GM23248 (cell line): ENCODE measurements at places on chromosomes 7 and 10.
A peak's percentile ranks its signal among the peaks of the same experiment; 100 is the strongest.

GRCh38 chr7:26005683-26006410 lies 146.2 kb upstream of the NFE2L3 start:
- no peak overlapping the region for H3K27ac ChIP-seq
- H3K4me1 ChIP-seq = no peaks in the 10 kb centered on the region
- no peak for DNase-seq
- no peak overlapping the region for H3K4me3 ChIP-seq
- H3K27me3 ChIP-seq = no peaks in the 10 kb centered on the region

- H3K27me3 ChIP-seq = no peaks in the 10 kb centered on the region
- H3K4me3 ChIP-seq = no peak overlapping the region
- H3K27ac ChIP-seq = no peak overlapping the region
- no peak for DNase-seq
These were observed 252.2 kb upstream of the HABP2 start for GRCh38 chr10:113300617-113301016.

DNA sequence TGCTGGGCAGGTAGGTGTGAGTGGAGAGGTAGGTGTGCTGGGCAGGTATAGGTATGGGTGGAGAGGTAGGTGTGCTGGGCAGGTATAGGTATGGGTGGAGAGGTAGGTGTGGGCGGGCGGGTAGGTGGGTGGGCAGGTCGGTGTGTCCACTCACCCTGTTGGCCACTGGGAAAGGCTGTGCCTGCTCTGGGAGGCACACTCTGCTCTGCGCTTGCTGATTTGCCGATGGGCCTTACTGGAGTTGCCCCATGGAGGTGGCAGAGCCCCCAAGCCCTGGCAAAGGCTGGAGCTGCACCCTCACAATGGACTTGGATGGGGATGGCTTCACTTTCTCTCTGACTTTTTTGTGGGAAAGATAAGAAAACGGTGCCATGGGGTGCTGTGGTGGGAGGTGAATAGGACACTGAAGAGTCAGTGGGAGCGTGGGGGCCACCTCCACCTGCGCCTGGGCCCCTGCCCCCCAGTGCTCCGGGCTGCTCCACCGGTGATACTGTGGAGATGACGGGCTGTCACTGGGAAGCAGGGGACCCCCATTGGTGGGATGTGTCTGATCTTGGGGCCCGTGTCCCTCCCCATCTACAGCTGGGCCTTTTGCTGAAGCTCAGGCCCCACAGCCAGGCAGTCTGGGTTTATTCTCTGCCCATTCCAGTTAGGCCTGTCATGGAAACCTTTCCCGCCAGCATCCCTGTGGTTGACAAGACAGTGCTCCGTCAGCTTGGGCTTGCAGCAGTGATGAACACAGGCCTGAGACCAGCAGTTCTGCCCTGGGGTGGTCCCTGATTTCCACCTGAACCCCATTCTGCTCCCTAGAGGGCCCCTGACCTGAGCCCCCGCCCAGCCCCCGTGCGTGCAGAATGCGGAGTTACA lies 75.0 kb downstream of the NKX6-2 start:
- no peaks in the 10 kb centered on the region for H3K4me1 ChIP-seq
- H3K36me3 ChIP-seq = peaks cover 6% of the 10 kb centered on the region
- no peak overlapping the region for H3K27ac ChIP-seq
- no peak for DNase-seq

DNA sequence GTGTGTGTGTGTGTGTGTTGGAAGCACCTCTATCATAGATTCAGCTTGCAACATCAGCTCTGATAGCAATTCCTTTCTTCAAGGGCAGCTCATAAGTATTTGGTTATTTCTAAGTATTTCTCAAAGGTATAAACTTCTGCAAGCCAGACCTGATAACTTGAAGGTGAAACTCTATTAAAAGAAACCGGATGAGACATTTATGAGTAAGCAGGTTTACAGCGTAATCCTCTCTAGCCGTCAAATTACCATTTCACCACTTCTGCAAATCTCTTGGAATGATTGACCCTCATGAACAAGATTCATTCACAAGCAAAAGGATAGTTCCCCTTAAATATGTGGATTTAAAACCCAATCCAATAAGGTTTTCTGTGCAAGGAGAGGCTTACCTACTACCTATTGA lies 23.1 kb downstream of the PDE1C start:
- no peak overlapping the region for H3K27ac ChIP-seq
- no peaks in the 10 kb centered on the region for H3K27me3 ChIP-seq
- peaks cover 14% of the 10 kb centered on the region; the same call in 1 of the 2 replicates for H3K4me1 ChIP-seq

DNA sequence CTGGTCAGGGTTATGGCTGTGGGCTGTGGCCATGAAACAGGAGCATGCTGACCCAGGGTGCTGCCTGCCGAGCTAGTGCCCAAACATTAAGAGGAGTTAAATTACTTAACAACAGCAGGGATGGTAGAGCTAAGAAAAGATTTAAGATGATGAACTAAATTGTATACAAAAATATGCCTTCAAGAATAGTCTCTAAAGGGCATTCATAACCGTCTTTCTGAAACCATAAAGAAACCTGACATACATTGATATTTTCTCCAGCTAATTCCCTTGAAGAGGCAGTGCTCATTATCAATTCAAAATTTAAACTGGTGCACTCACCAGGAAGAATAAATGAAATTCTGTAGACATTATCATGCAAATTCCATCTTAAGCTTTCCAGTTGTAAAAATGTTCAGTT lies 265.8 kb upstream of the TAC1 start:
- H3K27me3 ChIP-seq = no peaks in the 10 kb centered on the region
- H3K4me3 ChIP-seq = no peak overlapping the region
- no peak overlapping the region for H3K27ac ChIP-seq
- no peaks in the 10 kb centered on the region for H3K4me1 ChIP-seq
- no peak for DNase-seq

DNA sequence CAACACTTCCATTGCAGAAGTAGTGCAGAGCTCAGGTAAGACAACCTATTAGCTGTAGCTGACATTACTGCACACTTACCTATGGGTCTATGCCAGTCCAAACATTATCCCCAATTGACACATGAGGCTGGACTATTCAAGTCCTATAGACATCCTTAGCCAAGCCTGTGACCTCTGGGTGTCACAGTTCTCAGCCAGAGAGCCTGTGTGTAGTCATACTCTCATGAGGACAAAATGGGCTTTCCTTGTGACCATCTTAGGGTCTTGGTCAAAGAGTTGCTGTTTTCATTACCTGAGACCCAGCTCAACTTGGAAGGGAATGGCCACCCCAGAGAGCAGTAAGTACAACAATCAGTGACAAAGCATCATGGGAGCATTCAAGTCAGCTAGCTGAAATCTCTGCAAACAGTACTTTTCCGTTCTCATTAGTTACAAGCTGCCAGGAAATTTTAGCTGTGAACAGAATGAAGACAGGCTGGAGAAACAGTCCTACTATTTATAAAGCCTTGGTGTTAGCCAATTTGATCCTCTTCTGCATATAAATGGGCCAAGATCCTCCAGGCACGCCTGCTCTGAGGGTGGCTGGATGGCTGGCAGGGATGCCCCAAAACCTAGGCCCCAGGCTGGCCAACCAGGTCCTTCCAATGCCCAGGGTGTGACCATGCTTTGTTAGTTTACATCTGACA lies 44.3 kb downstream of the NUDCD3 start:
- no peak overlapping the region for H3K27ac ChIP-seq
- DNase-seq = no peak
- no peaks in the 10 kb centered on the region for H3K36me3 ChIP-seq
- H3K4me3 ChIP-seq = no peak overlapping the region

GRCh38 chr7:73316521-73316920 lies 7.9 kb upstream of the NSUN5 start:
- H3K36me3 ChIP-seq = no peaks in the 10 kb centered on the region
- no peaks in the 10 kb centered on the region for H3K4me1 ChIP-seq
- H3K27ac ChIP-seq = no peak overlapping the region
- DNase-seq = no peak

GRCh38 chr7:97317575-97317974 lies 200.1 kb downstream of the SDHAF3 start:
- H3K27ac ChIP-seq = no peak overlapping the region
- no peaks in the 10 kb centered on the region for H3K36me3 ChIP-seq
- no peaks in the 10 kb centered on the region for H3K27me3 ChIP-seq
- no peaks in the 10 kb centered on the region for H3K4me1 ChIP-seq
- no peak for DNase-seq
- no peak overlapping the region for H3K4me3 ChIP-seq

- H3K27ac ChIP-seq = no peak overlapping the region
- no peak for DNase-seq
- H3K36me3 ChIP-seq = no peaks in the 10 kb centered on the region; the same call in 1 of the 2 replicates
- no peak overlapping the region for H3K4me3 ChIP-seq
These were observed 89.9 kb downstream of the DNAJB6 start for GRCh38 chr7:157426463-157427301.

- no peaks in the 10 kb centered on the region for H3K27me3 ChIP-seq
- peak; percentile 24 for DNase-seq
These were observed 8.0 kb downstream of the SAR1A start for GRCh38 chr10:70162151-70162891.

GRCh38 chr10:97182288-97182990 lies 3.3 kb downstream of the SLIT1 start:
- no peaks in the 10 kb centered on the region for H3K4me1 ChIP-seq
- peaks cover 69% of the 10 kb centered on the region for H3K27me3 ChIP-seq
- no peak overlapping the region for H3K27ac ChIP-seq
- no peak overlapping the region for H3K4me3 ChIP-seq
- no peak for DNase-seq

DNA sequence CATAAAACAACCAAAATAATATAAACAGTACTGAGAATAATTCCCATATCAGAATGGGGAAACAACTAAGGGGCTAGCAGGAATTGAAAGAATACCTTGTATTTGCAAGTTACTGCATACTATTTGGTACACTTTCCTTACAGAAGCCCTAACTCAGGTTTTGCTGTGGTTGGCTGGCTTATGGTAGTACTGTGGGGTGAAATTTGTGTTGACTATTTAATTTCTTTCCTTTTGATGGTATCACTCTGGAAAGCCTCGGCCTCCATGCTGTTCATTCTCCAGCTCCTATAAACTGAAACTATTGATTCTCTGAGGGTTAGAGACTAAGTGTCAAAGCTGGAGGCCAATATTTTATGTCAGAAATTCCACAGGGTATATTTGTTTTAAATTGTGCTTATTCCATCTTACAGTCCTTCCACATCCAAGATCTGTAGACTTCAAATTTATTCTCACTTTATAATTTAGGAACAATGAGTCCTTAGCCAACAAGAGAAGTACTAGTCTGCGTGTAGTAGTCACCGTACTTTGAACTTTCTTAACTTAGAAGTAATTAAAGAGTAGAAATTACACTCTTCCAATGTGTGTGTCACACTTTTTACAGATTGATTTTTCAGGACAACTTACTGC lies 13.4 kb downstream of the SKIDA1 start:
- peaks cover 3% of the 10 kb centered on the region for H3K4me1 ChIP-seq
- H3K4me3 ChIP-seq = no peak overlapping the region
- no peak for DNase-seq
- H3K27ac ChIP-seq = no peak overlapping the region

GRCh38 chr7:156545979-156546378 lies 94.6 kb upstream of the RNF32 start:
- H3K36me3 ChIP-seq = no peaks in the 10 kb centered on the region
- H3K27ac ChIP-seq = no peak overlapping the region
- H3K4me1 ChIP-seq = no peaks in the 10 kb centered on the region
- no peak overlapping the region for H3K4me3 ChIP-seq

DNA sequence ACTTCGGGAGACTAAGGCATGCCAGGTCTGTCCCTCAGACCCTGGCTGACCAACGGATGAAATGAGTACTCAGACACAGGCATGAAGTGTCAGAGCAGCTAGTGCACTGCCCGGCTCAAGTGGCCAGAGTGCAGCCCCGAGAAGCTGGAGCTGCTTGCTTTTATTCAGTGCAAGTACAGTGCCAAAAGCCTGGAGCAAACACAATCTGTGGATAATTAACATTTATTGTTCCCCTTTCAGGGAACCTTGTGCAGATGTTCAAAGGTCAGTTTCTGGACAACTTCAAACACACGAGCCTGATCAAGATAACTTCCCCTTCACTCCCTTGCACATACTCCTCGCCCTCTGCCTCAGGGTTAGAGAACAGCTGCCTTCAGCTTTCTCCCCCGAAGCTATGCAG lies 7.9 kb upstream of the ATE1 start:
- no peak overlapping the region for H3K4me3 ChIP-seq
- no peaks in the 10 kb centered on the region for H3K4me1 ChIP-seq
- no peaks in the 10 kb centered on the region for H3K27me3 ChIP-seq
- no peak for DNase-seq
- H3K36me3 ChIP-seq = no peaks in the 10 kb centered on the region
- no peak overlapping the region for H3K27ac ChIP-seq

DNA sequence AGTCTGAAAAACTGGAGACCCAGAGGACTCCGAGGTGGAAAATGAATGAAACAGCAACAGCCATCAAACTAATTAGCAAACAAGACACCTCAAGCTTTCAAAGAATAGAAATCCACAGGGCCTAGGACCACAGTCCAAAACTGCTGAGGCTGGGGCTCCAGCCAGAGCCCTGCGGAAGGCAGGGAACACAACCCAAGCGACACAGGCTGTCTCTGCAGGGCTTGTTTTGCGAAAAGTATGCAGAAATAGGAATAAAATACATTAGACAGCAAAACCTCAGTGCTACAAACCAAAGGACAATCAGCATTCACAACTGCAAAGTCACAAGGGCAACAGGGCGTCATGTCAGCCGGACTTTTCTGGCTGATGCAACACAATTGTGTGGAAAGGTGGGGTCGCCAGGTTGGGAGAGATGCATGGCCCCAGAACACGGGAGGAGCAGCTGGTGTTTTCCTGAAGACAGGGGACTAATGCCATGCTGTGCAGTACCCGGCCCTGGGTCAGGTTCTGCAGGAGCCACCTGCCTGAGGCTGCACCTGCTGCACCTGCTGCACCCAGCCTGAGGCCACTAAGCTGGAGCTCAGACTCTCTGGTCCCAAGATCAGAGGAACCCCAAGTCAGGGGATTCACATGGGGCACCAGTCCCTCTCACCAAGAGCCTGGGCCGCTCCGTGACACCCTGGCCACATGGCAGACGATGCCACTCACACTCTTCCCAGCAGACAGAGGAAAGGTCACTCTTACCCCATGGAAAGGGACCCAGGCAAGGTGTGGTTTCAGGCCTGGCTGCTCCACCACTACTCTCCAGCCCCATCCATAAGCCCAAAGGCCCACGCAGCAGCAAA lies 74.2 kb downstream of the MAD1L1 start:
- H3K27ac ChIP-seq = peak overlapping the region; percentile 64
- H3K27me3 ChIP-seq = no peaks in the 10 kb centered on the region
- no peak overlapping the region for H3K4me3 ChIP-seq
- no peaks in the 10 kb centered on the region for H3K36me3 ChIP-seq

DNA sequence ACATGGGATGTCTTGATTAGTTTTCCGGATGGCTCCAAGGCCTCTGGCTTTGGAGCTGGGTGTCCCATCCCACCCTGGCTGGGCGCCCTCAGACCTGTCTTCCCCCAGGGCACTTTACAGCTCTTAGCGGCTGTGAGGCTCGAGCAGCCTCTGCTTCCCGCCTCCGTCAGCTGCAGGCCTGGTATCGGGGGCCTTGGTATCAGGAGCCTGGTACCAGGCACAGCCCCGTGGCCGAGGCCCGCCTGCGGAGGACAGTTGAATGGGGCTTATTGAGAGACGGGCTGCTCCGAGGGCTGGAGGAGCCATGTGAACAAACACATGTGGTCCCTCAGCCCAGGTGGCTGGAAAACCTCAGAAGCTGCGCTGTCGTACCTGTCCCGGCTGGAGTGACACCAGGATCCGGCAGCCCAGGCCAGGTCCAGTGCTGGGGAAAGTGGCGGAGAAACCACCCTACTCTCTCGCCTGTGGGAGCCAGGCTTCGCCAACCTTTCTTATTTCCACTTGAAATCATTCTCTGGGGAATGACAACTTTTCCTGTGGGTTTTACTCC lies 23.9 kb upstream of the AP5Z1 start:
- no peak overlapping the region for H3K27ac ChIP-seq
- peaks cover 3% of the 10 kb centered on the region; the same call in 1 of the 2 replicates for H3K4me1 ChIP-seq
- no peak overlapping the region for H3K4me3 ChIP-seq
- H3K36me3 ChIP-seq = peaks cover 16% of the 10 kb centered on the region; the same call in 1 of the 2 replicates

GRCh38 chr10:100728928-100729861 lies 16.2 kb upstream of the PAX2 start:
- H3K27ac ChIP-seq = no peak overlapping the region
- H3K4me3 ChIP-seq = peak overlapping the region; percentile 39; the same call in 1 of the 2 replicates
- DNase-seq = peak; percentile 71
- H3K36me3 ChIP-seq = no peaks in the 10 kb centered on the region
- H3K27me3 ChIP-seq = peaks cover 89% of the 10 kb centered on the region
- no peaks in the 10 kb centered on the region for H3K4me1 ChIP-seq
